Activated T-helper 17 cell treated with anti-CD3 and anti-CD28 coated beads, Interleukin-2, amount 50 U/mL, for 72 hours (primary cell): ENCODE measurements at places on chromosomes 7 and 10. TPM values are rescaled to one million over a fixed set of nuclear protein-coding genes. Genes with fewer than 3 reads are reported as not detected.
A peak's percentile ranks its signal among the peaks of the same experiment; 100 is the strongest.

DNA sequence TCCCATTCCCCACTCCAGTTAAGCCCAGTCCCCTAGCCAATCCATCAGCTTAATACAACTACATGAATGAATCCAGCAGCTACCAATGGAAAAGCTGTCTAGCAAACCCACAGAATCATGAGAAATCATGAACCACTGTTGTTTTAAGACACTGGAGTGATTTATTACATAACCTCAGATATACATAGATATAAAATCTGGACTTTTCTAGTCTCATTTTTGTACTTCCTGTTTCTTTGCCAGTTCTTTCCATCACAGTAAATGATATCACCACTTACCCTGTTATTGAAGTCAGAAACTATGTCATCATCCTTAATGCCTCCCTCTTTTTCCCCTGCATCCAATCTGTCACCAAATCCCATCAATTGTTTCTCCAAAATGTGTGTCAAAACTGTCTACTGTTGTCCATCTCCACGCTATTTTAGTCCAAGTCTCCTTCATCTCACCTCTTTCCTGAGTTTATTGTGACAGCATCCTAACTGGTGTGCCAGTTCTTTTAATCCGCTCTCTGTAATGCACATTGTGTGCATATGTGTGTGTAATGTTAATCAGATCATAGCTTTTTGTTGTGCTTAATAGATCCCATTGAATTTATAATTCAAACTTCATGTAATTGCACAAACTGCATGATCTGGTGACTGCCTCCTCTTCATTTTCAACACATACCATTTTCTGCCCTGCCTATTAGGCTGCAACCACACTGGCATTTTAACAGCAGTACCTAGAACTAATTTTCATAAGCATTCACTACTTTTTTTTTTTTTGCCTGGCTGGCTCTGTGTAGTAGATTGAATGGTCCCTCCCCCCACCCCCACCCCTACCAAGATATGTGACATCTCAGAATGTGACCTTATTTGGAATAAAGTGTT lies 56.0 kb downstream of the MKLN1 start:
- ATAC-seq = peak; percentile 42

DNA sequence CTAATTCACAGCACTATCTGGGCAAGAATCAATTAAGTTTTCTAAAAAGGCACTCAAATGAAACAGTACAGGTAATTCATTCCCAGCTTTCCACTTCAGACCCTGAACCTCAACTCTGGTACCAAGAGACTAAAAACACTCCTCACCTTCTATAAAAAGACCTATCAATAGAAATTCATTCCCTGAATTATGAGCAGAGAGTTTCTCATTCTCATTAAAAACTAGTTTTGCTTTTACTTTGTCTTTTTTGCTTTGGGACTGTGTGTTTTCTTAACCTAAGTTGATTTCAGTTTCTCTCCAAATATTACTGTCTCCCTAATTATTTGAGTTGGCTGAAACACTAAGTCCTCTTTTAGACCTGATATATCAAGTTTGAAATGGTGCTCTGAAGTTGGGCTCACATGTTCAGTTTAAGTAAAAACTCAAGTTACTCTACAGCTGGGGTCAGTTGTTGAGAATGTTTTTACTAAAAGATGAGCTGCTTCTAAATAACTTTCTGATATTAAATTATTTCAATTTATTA lies 189.5 kb downstream of the JAZF1 start:
- ATAC-seq = no peak

GRCh38 chr10:119316729-119317097 lies 109.3 kb downstream of the GRK5 start:
- no peak for ATAC-seq

DNA sequence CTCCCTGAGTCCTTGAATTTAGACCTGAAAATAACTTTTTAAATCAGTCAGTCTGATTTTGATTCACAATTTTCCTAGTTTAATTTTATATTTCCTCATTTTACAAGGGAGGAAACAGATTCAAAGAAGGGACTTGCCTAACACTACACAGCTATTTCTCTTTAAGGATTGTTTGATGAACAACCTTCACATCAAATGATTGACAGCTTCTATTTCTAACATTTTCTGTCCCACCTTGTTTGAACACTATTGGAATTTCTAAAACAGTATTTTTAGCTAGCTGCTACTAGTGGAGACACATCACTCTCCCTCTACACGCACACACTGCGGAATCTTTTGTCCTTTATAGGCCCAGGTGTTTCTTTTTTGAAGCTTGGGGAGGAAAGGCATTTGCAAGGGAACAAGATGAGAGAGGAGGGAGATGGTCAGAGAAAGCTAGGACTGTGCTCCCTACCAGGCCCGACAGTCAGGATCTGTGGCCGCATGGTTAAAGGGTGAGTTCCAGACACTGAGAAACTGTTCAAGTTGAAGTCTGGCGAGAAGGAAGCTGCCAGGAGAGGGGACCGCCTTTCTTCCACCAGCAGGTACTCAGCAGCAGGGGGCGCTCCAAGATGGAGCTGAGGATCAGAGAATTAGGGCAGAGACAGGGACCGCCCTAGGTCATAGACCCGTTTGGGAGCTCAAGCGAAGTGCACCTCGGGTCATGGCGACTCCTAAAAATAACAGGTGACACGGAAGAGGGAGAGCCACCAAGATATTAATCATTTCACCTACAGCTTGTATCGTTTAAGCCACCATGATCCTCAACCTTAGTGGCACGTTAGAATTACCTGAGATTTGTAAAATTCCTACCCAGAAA lies 49.7 kb downstream of the DNAJC12 start:
- ATAC-seq = peak; percentile 64

DNA sequence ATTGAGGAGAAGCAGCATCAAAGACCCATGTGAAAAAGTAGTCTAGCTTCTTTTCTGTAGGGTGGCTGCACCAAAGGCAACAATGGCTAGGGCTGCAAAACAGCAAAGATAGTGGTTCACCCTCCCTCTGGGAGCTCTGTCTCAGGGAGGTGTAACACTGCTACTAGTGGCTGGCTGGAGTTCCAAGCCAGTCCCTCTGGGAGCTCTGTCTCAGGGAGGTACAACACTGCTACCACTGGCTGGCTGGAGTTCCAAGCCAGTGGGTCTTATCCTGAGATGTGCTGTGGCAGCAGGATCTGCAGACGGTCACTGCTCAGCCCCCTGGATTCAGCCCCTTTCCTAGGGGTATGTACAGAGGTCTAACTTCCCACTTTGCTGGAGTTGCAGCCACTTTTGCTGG lies 37.9 kb upstream of the TMEM140 start:
- no peak for ATAC-seq

Gene HNRNPA2B1
- 491 TPM for total RNA-seq

DNA sequence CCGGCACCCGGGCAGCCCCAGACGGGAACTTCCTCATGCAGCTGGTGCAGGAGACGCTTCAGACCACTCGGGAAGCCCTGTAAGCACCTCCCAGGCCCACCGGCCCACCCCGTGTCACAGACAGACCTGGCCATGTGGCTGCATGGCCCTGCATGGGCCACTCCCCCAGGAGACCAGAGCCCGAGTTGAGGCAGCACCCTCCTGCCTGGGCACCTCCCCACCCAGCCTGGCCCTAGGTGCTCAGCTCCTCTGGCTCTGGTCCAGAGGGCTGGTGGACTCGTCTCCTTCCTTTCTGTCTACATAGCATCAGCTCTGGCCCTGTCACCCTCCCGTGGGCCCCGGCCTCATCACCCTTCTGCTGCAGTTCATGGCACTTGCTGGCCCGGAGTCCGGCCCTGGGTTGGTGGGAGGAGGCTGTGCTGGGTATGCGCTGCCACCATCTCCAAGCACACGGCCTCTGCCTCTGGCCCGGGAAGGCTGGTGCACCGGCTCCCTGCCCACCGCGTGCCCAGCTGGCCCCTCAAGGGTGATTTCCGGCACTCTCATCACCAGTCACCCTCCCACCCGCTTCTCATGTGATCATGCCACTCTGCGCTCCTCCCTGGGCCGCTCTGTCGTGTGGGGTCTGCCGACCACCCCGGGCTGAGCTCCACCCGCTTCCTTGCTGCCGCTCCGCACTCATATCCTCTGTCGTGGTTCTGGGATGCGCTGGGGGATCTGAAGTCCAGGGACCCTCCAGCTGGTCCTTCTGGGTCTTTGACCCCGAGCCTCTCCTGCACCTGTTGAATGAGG lies 53.1 kb upstream of the DPYSL4 start:
- ATAC-seq = no peak

DNA sequence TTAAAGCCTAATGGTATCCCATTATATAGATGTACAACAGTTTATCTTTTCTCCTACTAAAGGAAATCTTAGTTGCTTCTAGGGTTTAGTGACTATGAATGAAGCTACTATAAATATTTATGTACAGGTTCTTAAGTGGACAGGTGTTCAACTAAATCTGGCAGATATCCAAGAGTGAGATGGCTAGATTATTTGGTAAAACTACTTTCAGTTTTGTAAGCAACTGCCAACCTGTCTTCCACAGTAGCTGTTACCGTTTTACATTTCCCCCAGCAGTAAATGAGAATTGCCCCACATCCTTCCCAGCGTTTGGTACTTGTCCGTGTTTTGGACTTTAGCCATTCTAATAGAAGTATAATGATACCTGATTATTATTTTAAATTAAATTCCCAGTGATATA lies 144.9 kb upstream of the MAGI2 start:
- ATAC-seq = no peak

- ATAC-seq = no peak
Observed at GRCh38 chr10:131621784-131622624, 278.8 kb upstream of the PPP2R2D start.

DNA sequence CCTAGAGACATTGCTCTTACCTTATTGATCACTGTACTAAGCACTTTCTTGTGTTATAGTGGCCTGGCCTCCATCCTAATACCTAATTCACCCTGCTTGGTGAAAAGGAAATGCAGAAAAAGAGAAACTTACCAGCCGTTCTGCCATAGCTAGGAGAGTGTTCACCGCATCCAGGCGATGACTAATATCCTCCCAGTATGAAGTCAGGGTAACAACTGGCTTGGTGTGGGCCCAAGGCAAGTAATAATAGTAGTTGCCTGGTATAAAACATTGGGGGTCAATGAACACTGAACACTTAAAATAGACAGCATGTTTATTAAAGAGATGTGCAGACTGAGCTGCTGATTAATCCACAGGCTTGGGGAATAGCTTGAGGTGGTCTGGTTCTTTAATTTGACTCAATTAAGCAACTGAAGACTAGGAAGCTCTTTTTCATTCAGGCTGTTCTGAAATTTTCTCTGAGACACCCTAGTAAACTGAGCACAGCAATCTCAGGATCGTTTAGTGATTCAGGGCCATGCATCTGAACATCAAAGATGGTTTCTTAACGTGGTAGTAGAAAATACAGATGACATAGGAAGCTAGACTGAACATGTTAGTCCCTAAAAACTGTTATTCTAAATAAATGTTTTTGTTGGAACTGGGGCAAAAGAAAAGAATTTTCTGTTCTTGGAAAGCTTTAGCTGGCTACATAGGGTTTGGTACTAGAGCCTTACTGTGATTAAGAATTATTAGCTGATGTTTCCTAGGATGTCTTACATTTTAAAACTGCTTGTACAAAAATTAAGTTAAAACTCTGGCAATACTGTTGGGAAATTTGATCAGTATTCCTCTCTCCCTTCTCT lies 102.2 kb downstream of the MYOF start:
- peak; percentile 93 for ATAC-seq

DNA sequence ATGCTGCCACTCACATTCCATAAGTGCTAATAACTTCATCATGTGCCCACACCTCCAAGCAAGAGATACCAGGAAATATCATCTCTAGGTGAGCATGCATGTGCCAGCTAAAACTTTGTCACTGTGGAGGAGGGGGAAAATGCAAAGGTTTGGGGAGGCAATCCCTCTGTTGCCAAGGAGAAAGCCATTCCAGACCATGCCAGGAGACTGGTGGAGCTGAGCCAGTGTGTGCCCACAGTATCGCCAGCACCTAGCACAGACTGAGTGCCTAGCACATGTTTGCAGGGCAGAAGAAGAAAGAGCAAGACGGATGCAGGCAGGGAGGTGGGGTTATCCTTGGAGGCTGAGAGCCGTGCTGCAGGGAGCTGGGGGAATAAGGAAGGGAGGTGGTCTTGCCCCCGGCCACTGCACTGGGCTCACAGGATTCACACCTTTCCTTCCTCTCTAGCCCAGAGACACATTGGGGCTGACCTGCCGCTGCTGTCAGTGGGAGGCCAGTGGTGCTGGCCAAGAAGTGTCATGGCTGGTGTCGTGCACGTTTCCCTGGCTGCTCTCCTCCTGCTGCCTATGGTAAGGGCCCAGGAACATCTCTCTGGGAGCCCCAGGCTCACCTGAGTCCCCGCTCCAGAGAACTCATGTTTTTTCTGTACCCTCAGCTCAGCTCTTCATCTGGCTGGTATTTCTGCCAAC lies 10.8 kb downstream of the ADCYAP1R1 start:
- ATAC-seq = no peak

DNA sequence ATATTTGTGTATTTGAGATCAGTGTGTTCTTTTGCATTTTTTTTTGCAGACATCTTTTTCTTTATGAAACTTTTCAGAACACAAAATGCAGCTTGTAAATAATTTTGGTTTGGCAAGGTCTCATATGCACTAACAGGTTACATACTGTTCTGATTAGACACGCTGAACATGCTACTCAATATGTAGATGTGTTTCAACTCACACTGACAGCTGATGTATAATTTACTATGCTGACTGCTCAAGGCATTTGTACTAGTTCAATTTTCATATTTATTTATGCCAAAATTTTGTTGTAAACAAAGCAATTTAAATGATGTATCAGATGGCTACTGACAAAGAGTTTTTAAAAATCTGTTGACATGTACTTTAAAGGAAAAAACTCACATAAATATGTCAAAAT lies 123.8 kb downstream of the TFEC start:
- no peak for ATAC-seq

Gene CDK1
- 104 TPM for total RNA-seq

DNA sequence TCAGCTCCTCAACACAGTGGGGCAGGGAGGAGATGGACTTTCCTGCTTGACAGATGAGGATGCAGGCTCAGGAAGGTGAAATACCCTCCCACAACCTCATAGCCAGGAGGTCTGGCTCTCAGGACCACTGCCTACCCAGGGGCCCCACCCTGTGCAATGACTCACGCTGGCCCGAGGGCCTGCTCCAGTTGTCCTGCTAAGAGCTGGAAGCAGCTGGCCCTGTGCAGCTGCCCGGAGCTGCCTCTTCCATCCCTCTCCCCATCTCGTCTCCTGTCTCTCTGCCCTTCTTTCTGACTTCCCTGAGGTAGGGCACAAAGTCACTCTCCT lies 123.9 kb downstream of the ZMIZ1 start:
- no peak for ATAC-seq

GRCh38 chr10:114881901-114882300 lies 56.1 kb upstream of the TRUB1 start:
- no peak for ATAC-seq

GRCh38 chr10:4651404-4652037 lies 174.5 kb upstream of the AKR1E2 start:
- ATAC-seq = peak; percentile 87

DNA sequence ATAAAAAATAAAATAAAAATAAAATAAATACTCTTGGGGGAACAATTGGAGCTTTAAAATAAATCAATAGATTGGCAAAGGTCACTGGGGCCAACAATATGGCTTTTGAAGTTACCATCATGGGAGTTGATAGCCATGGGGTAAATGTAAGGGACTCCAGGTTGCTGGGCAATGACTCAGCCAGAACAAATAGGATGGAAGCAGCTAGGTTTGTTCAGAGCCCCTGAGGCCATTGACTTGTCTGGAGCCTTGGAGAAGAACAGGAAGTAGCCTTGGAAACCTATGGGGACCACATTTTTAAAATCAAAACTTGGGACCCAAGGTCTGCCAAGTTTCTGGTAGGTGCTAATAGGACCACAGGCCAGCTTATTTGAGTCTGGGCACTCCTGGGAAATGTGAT lies 20.2 kb upstream of the FRA10AC1 start:
- ATAC-seq = no peak

- no peak for ATAC-seq
Observed at GRCh38 chr7:103918631-103919271, 70.7 kb downstream of the RELN start.

- no peak for ATAC-seq
Observed at GRCh38 chr7:18770154-18770811, 274.7 kb downstream of the HDAC9 start.
